ENCODE measurements at places on chromosomes 16 and 17. TPM values are rescaled to one million over a fixed set of nuclear protein-coding genes. Genes with fewer than 3 reads are reported as not detected.

Gene SLC16A13
- 3.5 TPM for total RNA-seq

DNA sequence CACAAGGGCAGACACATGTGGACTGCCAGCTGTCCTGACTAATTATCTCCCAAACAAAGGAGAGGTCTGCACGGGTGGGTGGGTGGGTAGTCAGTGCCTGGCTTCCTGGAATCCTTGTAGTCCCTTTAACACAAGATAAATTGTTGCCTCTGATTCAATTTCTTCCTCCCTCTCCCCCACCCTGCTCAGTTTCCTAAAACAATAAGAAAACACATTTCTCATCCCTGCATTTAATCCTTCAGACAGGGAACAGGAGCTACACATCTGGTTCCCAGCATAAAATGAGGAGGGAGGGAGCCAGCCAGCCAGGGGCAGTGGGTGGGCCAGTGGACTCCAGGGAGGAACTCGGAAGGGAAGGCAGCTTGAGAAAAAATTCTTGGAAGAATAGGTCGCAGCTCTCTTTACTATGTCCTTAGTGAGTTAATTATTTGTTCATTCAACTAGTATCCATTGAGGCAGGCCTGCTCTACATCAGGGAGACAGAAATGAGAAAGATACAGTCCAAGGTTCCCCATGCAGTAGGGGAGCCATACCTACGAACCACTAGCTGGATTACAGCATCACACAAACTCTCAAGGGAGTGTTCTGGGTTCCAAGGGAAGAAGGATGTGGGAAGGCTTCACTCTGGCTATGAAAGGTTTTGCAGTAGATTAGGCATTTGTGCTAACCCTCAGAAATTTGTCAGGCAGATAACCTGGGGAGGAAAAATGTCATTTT lies 58.3 kb downstream of the CCT6B start:
- no peak for DNase-seq

DNA sequence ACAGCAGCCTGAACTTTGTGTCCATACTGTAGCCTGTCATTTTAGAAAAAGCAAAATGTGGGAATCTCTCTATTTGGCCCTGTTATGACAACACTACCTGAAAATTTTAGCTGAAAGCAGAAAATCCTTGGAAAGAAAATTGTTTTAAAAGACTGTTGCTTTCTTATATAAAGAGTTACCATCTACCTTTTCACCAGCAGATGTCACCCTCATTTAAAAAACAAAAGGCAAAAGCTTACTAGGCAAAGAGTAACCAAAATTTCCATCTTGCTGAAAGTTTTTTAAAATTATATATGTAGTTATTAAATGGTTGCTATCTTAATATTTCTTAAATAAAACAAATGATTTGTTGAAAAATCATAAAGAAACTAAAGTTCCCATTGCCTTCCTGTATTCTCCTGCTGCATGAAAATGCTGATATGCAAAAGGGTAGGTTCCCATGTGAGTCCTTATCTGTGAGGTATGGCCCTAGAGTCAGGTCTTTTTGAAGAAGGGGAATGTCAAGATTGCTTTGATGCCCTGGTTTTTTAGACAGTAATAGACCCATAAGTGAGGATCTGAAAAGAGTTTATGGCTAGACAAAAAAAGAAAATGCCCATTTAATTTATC lies 61.0 kb downstream of the TNRC6C start:
- no peak for DNase-seq

DNA sequence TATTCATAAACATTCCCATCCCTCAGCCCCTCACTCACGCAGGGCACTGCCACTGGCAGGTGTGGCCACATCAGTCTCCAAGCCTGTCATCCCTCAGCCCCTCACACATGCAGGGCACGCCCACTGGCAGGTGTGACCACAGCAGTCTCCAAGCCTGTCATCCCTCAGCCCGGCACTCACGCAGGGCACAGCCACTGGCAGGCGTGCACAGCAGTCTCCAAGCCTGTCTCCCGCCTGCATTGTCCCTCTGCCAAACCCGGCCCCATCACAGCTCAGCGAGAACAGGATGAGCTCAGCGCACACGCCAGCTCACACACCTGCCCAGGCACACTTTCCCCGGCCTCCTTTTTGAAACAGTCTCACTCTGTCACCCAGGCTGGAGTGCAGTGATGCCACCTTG lies 11.4 kb upstream of the KREMEN2 start:
- DNase-seq = no peak
